ENCODE measurements at places on chromosomes 7 and 10. TPM values are rescaled to one million over a fixed set of nuclear protein-coding genes. Genes with fewer than 3 reads are reported as not detected.

DNA sequence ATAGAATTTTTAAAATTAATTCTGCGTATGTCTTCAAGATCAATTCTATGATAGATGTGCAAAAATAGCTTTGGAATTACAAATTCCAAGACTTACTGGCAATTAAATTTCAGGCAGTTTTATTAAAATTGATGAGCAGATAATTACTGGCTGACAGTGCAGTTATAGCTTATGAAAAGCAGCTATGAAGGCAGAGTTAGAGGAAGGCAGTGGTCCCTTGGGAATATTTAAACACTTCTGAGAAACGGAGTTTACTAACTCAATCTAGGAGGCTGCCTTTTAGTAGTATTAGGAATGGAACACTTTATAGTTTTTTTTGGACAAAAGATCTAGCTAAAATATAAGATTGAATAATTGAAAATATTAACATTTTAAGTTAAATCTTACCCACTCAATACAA is 70.8 kb downstream of the CFTR start:
- no peak overlapping the region for H3K4me3 ChIP-seq
- no peaks in the 10 kb centered on the region for H3K4me1 ChIP-seq
- no peak overlapping the region for H3K27ac ChIP-seq
- no peaks in the 10 kb centered on the region for H3K27me3 ChIP-seq

- H3K27ac ChIP-seq = peak overlapping the region; percentile 95
- H3K27me3 ChIP-seq = no peaks in the 10 kb centered on the region
- peak; percentile 88 for DNase-seq
- H3K4me1 ChIP-seq = peaks cover 34% of the 10 kb centered on the region
- no peaks in the 10 kb centered on the region for H3K36me3 ChIP-seq
Observed at GRCh38 chr10:69318106-69318866, 40.0 kb downstream of the HK1 start.

The HOXA3 gene
- total RNA-seq = 2.3 TPM

DNA sequence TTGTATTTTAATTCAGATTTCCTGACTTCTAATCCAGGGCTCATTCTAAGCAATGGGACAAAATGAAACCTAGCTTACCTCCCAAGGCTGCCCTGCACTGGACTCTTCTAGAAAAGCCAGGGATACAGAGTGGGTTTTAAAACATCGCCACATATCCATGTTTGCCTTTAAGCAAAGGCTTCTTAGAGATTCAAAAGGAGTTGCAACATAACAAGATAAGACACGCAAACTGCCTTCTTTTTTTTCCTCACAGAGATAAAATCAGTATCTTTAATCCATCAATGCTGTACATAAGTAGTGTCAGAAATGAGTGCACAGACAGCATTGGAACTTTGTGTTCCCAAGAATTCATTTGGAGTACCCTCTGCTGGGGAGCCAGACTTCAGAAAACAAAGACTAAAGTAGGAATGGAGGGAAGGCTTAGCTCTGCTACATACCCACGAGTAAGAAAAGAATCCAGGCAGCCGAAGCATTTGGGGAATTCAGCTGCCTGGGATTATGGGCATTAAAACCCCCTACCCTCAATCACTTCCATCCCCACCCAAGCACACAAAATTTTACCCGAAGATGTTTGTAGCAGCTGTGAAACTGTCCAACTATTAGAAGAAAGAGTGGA is 427.8 kb downstream of the ARL4A start:
- DNase-seq = no peak
- no peak overlapping the region for H3K27ac ChIP-seq
- no peaks in the 10 kb centered on the region for H3K36me3 ChIP-seq
- no peaks in the 10 kb centered on the region for H3K27me3 ChIP-seq

DNA sequence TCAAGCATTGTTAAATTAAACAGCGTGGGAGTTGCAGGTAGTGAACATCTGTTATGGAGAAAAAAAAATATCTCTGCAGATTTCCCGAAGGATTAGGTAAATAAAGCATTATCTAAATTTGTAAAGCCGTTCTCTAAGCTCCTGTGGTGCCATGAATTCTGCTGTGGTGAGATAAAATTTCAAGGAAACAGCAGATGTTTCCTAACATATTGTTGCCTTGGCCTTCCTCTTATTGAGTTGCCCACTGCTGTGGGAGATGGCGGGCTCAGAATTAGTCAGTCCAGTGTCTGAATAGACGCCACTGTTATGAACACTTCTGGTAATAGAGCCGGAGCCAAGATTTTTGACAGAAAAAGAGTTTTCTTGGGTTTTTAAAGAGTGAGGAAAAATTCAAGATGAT is 82.6 kb upstream of the ELMO1 start:
- DNase-seq = no peak
- H3K36me3 ChIP-seq = no peaks in the 10 kb centered on the region
- H3K4me1 ChIP-seq = no peaks in the 10 kb centered on the region
- H3K27me3 ChIP-seq = no peaks in the 10 kb centered on the region

GRCh38 chr7:82080254-82080927 is 310.5 kb upstream of the HGF start:
- no peak overlapping the region for H3K4me3 ChIP-seq
- no peak for DNase-seq
- H3K36me3 ChIP-seq = peaks cover 12% of the 10 kb centered on the region
- no peaks in the 10 kb centered on the region for H3K4me1 ChIP-seq

The EFCAB10 gene
- not detected for total RNA-seq

The GSDME gene
- 5.2 TPM for total RNA-seq

The MSMB gene
- total RNA-seq = not detected

GRCh38 chr10:121624836-121625486 is 26.7 kb upstream of the FGFR2 start:
- no peaks in the 10 kb centered on the region for H3K27me3 ChIP-seq
- no peak overlapping the region for H3K4me3 ChIP-seq
- no peaks in the 10 kb centered on the region for H3K4me1 ChIP-seq
- H3K36me3 ChIP-seq = no peaks in the 10 kb centered on the region

Data from gastrocnemius medialis (tissue), 4 donors.